ENCODE measurements at places on chromosomes 1 and 21. TPM values are rescaled to one million over a fixed set of nuclear protein-coding genes. Genes with fewer than 3 reads are reported as not detected.

Gene ZBTB48
- 8.8 TPM for total RNA-seq

Gene TTLL10
- not detected for total RNA-seq

Gene GPR52
- not detected for total RNA-seq

Gene EPHA10
- not detected for total RNA-seq

Gene SPRR2G
- total RNA-seq: not detected

Gene AKR7A2
- 101 TPM for total RNA-seq

Gene GRIK3
- not detected for total RNA-seq

Gene TNFRSF9
- total RNA-seq: 2.0 TPM

Gene TBX15
- not detected for total RNA-seq

Gene LEPR
- total RNA-seq: 1.9 TPM

Gene LCE2B
- total RNA-seq: not detected

Gene LCE1C
- not detected for total RNA-seq

Gene ADAMTS1
- 11.2 TPM for total RNA-seq

Gene DPH2
- 28.5 TPM for total RNA-seq

Gene ITLN1
- total RNA-seq: not detected

Gene SLX9
- total RNA-seq: 21.7 TPM

Gene PHGDH
- total RNA-seq: 346 TPM

Gene PCP4
- total RNA-seq: not detected

GRCh38 chr1:236269439-236269838, 12.3 kb downstream of the ERO1B start:
- DNase-seq: no peak

DNA sequence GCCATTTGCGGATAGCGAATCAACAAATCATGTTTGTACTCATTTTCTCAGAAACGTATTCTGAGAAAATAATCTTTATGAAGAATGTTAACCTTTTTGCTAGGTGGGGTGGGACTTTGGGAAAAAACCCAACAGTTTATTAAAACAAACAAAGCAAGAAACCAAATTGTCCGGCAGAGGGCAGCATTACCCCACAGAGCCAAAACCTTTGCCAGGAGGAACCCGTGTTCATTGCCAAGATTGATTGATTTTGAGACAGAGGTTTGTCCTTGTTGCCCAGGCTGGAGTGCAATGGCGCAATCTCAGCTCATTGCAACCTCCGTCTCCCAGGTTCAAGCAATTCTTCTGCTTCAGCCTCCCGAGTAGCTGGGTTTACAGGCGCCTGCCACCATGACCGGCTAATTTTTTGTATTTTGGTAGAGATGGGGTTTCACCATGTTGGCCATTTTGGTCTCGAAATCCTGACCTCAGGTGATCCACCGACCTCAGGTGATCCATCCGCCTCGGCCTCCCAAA, 70.8 kb upstream of the RHOU start:
- peak; percentile 44 for DNase-seq

GRCh38 chr1:198162091-198162767, 5.4 kb downstream of the NEK7 start:
- no peak for DNase-seq

GRCh38 chr1:200336101-200336845, 73.6 kb downstream of the ZNF281 start:
- peak; percentile 73 for DNase-seq

DNA sequence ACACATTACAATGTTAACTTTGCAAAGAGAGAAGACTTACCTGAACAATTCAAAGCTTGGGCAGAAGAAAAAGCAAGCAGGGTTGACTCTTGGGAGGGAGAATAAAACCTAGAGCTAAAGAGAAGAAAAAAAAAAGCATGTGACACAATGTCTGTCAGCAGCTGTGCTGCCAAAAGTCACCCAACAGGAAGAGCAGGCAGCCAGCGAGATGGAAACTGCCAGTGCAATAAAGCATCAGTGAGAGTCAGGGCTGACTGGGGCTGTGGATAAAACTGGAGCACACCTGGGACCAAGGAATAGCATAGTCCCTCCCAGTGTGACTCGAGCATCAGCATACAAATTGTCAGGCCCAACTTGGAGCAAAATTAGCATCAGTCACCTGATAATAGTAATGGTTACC, 65.0 kb upstream of the SLC22A15 start:
- DNase-seq: no peak

GRCh38 chr21:26070822-26071425, 99.6 kb downstream of the APP start:
- DNase-seq: no peak

GRCh38 chr21:31426235-31426797, 82.3 kb upstream of the TIAM1 start:
- DNase-seq: no peak

- DNase-seq: no peak
Measured at GRCh38 chr1:118254001-118254400, 69.0 kb upstream of the SPAG17 start.

GRCh38 chr1:31587720-31588423, 11.6 kb downstream of the TINAGL1 start:
- DNase-seq: peak; percentile 58

DNA sequence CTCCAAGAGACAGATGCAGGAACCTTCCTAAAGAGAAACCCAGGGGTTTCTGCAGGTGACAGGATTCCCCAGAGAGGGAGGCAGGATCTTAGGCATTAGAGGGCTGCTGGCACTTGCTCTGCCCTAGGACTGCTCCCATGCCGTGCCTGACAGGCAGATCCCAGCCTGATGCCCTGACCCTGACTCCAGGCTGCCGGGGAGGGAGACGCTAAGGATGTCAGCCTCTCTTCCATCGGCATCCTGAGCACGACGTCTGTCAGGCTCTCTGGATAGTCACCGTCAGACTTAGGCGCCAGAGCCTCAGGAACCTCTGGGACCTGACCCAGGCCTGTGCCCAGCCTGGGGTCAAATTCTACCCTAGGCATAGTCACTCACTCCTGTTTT, 157.1 kb downstream of the NPHP4 start:
- no peak for DNase-seq

DNA sequence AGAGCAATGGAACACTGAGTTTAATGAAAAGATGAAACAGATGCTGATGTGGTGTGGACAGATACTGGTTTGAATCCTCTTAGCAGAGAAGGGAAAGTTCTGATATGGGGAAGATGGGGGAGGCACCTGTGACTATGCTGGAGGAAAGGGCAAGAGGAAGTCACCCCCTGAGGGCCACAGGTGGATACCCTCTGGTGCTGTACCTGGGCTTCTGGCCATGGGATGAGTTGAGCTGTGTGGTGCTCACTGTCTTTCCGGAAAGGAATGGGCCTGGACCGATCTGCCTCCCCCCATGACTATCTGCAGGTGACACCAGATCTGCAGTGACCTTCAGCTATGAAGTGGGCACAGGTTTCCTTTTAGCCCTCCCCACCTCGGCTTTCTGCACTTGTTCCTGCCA, 52.4 kb downstream of the IER5 start:
- no peak for DNase-seq

DNA sequence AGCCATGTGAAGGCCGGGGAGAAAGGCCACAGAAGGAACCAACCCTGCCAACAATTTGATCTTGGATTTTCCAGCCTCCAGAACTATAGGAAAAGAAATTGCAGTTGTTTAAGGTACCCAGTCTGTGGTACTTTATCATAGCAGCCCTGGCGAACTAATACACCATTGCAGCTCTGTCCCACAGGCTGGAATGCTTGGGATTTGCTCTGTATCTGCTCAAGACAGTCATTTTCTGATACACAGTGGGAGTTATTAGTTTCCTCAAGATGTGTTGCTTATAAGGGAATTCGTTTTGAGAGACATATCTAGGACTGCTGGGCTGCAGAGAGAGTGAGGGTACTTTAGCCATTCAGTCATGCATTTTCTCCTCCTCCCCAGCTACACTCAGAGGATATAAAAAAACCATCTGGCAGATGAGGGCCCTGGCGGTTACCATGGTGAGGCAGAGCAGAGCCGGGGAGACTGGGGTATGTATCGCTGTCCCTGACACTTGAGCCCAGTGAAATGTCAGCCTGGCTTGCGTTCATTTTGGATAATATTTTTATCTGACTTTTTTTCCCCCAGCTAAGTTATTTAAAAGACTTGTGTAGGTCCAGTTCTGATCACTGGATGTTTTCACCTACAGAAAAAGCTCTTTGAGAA, 104.6 kb downstream of the DIRAS3 start:
- no peak for DNase-seq

- DNase-seq: no peak
Measured at GRCh38 chr1:232038706-232039677, 412.4 kb downstream of the DISC1 start.

DNA sequence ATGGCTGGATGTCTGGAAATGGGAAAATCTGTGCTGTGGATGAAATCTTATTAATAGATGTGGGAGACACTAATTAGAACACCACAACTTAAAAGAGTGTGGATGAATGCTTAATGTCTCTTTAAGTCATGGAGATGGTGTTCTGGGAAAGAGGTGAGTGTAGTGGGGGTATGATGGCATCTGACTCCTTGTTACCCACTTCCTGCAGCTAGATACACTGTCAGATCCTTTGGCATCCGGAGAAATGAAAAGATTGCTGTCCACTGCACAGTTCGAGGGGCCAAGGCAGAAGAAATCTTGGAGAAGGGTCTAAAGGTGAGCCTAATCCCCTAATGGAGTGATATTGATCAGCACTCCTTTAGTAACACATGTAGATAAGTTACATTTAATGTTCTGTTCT, 2.0 kb downstream of the RPL11 start:
- DNase-seq: no peak

- DNase-seq: no peak
Measured at GRCh38 chr1:154433161-154433764, 28.1 kb downstream of the IL6R start.

DNA sequence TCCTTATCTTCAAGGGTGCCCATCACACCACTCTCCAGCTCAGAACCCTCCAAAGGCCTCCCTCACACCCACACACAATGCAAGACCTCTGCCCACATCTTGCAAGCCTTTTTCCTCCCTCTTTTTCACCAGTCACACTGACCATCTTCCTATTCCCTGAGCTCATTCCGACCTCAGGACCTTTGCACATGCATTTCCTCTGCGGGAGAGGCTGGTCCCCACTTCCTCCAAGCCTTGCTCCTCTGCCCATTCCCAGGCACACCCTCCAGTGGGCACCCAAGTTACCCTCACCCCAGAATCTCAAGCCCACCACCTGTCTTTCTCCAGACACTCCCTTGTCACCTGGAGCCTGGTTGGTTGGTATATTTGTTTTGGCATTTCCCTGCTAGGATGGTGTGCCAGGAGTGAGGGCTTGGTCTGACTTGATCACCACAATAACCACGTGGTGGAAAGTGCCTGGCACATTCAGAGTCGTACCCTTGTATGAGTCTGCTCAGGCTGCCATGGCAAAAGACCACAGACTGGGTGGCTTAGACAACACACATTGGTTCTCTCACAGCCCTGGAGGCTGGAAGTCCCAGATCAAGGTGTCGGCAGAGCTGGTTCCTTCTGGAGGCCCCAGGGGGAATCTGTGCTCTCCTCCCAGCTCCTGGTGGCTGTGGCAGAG, 13.2 kb downstream of the MX2 start:
- peak; percentile 39 for DNase-seq

DNA sequence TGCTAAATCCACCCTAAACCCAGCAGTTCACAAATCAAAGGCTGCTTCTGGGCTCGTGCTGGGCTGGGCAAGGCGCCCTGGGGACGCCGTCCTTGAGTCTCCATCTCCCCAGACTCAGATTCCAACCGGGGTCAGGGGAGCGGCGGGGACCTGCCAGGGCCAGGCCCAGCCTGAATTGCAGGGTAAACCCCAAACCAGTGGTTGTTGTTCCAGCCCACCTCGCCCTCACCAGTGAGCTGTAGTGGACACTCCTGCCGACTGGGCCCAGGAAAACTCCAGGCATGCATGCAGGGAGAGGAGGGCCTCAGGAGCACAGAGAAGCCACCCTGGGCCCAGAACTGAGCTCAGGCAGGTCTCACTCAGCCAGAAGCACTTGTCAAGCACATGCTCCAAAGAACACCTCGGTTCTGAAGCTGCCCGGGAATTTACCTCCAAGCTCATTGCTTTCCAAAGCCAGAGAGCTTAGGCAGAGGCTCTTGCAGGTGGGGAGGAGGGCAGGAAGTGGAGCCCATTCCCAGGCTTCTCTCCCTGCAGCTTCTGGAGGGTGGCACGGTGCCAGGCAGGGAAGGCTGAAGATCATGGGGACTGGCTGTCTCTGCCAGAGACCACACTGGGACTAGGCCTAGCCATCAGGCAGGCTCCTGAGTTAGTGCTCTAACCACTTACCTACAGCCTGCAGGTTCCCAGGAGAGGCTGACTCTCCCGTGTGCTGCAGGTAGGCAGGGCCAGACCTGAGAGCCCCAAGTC, 437.0 kb downstream of the MATN1 start:
- peak; percentile 34 for DNase-seq

DNA sequence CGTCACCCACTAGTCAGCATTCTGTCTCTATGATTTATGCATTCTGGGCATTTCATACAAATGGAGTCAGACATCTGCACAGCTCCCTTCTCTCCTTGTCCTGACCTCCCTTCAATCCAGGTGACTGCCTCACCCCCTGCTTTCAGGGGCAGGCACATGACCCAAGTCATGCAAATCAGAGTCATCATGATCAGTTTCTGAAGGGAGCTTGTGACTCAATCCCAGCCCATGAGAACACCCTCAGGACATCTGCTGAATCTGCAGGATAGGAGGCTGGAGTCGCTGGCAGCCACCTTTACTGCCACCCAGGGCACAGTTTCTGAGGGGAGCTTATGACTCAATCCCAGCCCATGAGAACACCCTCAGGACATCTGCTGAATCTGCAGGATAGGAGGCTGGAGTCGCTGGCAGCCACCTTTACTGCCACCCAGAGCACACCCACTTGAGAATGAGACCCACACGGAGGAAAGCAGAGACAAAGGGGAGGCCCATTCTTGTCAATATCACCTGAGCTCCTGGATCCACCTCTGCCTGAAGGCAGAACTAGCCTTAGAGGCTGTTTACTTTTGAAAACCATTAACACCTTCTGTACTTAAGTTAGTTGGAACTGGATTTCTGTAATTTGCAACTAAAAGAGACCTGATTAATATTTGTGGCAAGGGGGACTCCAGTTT, 62.3 kb upstream of the SLC25A33 start:
- DNase-seq: peak; percentile 30

GRCh38 chr1:214404571-214405213, 123.7 kb downstream of the SMYD2 start:
- DNase-seq: no peak

DNA sequence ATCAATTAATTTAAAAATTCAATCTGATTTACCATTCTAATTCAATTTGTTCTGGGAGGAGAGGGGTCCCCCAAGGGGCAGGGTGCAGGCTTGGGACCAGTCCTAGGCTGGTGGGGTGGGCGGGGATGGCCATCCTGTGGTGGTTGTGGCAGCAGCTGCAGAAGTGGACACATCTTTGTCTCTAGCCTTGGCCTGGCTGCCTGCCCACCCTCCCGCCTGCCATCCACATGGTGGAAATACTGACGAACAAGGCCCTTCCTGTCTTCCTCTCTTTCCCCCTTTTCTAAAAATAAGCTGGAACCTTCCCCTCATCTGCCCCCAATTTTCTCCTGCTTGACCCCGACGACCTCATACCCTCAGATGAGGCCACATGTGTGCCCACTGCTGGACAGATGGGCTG, 130.9 kb downstream of the FOXD2 start:
- no peak for DNase-seq

DNA sequence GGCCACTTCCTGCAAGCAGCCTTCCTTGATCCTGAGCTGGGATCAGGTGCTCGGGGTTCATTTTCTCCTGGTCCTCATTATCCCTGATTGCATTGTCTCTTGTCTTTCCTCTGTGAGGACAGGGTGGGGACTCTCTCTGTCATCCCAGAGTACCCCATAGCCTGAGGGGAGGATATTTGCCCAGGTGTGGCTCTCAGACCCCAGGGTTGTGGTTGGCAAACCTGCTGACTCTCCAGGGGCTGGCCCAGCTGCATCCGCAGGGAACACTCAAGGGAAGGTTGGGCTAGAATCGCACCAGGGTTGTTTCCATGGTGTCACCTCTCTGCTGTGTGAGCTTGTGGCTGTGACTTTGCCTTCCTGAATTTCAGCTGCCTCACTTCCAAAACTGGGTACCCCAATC, 276.8 kb upstream of the C1orf174 start:
- DNase-seq: no peak

All from H4 (cell line).